ENCODE measurements at places on chromosomes 3 and 15.

DNA sequence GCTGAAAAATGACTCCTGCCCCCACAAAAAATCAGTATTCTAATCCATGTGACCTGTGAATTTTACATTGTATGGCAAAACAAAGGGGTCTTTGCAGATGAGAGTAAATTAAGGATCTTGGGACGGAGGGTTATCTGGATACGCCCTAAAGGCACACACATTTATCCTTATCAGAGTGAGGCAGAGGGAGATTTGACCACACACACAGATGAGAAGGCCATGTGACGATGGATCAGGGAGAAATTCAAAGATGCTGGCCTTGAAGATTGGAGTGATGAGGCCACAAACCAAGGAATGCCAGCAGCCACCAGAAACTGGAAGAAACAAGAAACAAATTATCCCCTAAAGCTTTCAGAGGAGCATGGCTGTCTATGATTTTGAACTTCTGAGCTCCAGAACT lies 288.5 kb downstream of the XXYLT1 start:
- no peaks in the 10 kb centered on the region for H3K36me3 ChIP-seq
- no peak for DNase-seq
- no peaks in the 10 kb centered on the region for H3K27me3 ChIP-seq
- no peak overlapping the region for H3K27ac ChIP-seq
- H3K4me3 ChIP-seq, result no peak overlapping the region

- H3K4me1 ChIP-seq, result peaks cover 14% of the 10 kb centered on the region
- H3K27ac ChIP-seq, result no peak overlapping the region
- H3K36me3 ChIP-seq, result peaks cover 71% of the 10 kb centered on the region
- no peak overlapping the region for H3K4me3 ChIP-seq
- H3K27me3 ChIP-seq, result no peaks in the 10 kb centered on the region
- no peak for DNase-seq
Measured at GRCh38 chr3:190618330-190619030, 104.6 kb downstream of the IL1RAP start.

DNA sequence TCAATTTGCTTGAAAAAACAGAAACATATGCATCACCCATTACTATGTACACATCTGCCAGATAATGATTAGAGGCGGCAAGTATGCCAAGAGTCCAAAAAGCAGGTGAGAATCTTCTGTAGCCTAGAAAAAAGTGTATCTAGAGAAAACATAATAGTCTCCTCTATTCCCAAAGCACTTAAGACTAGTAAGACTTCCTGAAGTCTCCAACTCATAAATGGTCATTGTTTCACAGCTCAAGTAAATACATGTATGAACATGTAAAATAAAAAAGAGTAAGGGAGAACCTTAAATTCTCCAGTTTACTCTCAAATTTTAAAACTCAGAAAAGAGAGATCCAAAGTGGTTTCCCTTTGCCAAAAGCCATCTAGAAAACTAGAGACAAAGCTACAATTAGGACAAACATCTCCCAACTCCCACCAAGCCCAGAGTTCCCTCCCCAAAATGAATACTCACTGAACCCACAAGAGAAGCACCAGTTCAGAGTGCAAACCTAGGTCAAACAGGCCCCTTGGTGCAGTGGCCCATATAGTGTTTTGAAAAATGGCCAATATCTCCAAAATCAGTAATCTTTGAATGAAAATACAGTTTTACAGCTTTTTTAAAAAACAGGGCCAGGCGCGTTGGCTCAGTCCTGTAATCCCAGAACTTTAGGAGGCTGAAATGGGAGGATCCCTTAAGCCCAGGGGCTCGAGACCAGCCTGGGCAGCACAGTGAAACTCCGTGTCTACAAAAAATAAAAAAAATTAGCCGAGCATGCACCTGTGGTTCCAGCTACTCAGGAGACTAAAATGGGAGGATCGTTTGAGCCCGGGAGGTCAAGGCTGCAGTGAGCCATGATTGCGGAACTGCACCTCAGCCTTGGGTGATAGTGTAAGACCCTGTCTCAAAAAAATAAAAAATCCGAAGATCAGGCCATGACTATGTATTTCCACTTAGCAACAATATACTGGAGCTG lies 11.0 kb upstream of the MAP4 start:
- DNase-seq, result no peak
- peaks cover 5% of the 10 kb centered on the region for H3K36me3 ChIP-seq
- H3K27me3 ChIP-seq, result no peaks in the 10 kb centered on the region

- H3K4me3 ChIP-seq, result no peak overlapping the region
- H3K27me3 ChIP-seq, result no peaks in the 10 kb centered on the region
- no peaks in the 10 kb centered on the region for H3K36me3 ChIP-seq
Measured at GRCh38 chr3:47266709-47267489, 15.7 kb downstream of the KIF9 start.

GRCh38 chr15:82177291-82178010 lies 85.1 kb downstream of the EFL1 start:
- H3K4me1 ChIP-seq, result peaks cover 16% of the 10 kb centered on the region
- DNase-seq, result no peak
- H3K4me3 ChIP-seq, result no peak overlapping the region
- no peaks in the 10 kb centered on the region for H3K27me3 ChIP-seq

- peaks cover 99% of the 10 kb centered on the region for H3K36me3 ChIP-seq
- no peak overlapping the region for H3K4me3 ChIP-seq
- DNase-seq, result no peak
- no peak overlapping the region for H3K27ac ChIP-seq
- H3K4me1 ChIP-seq, result peaks cover 14% of the 10 kb centered on the region
- H3K27me3 ChIP-seq, result no peaks in the 10 kb centered on the region
Measured at GRCh38 chr15:59203657-59204056, 3.0 kb upstream of the LDHAL6B start.

GRCh38 chr15:70431854-70432253 lies 331.5 kb downstream of the UACA start:
- no peak overlapping the region for H3K4me3 ChIP-seq
- peaks cover 28% of the 10 kb centered on the region for H3K4me1 ChIP-seq
- no peak overlapping the region for H3K27ac ChIP-seq
- H3K27me3 ChIP-seq, result no peaks in the 10 kb centered on the region

DNA sequence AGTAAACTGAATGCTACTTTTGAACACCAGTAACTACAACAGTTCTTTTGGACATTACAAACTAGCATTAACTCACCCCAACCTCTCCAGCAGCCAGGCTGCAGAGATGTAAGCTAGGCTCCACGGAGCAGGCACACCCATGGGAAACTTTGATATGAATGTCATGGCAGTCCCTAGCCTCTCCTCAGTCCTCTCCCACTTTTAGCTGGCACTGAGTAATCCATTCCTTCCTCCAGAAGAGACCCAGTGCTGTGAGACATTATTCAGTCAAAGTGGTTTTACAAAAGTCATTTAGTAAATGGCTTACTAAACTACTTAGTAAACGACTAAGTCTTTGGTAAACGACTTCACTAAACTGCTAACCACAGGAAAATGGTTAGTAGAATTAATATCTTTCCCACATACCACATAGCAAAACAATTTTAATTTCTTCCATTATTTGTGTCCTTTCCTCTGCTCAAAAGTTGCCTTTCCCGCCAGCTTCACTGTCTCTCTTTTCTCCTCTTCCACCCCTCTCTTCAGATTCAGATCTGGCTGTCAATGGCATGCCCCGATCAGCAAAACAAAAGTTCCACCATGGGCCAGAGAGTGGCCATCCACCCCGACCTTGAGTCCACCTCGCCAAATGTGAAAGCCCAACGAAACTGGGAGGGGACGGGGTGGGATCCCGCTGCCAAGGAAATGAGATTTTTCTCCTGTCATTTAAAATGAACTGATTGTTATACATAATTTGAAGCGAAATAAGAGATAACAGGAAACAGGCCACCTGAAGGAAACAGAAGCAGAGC lies 67.5 kb upstream of the TJP1 start:
- H3K36me3 ChIP-seq, result no peaks in the 10 kb centered on the region
- H3K27ac ChIP-seq, result no peak overlapping the region
- no peaks in the 10 kb centered on the region for H3K27me3 ChIP-seq

- no peaks in the 10 kb centered on the region for H3K27me3 ChIP-seq
- peak; percentile 76 for DNase-seq
- H3K36me3 ChIP-seq, result peaks cover 38% of the 10 kb centered on the region
- no peak overlapping the region for H3K27ac ChIP-seq
- H3K4me1 ChIP-seq, result peaks cover 15% of the 10 kb centered on the region
Measured at GRCh38 chr15:52139599-52140462, 27.3 kb upstream of the BCL2L10 start.

DNA sequence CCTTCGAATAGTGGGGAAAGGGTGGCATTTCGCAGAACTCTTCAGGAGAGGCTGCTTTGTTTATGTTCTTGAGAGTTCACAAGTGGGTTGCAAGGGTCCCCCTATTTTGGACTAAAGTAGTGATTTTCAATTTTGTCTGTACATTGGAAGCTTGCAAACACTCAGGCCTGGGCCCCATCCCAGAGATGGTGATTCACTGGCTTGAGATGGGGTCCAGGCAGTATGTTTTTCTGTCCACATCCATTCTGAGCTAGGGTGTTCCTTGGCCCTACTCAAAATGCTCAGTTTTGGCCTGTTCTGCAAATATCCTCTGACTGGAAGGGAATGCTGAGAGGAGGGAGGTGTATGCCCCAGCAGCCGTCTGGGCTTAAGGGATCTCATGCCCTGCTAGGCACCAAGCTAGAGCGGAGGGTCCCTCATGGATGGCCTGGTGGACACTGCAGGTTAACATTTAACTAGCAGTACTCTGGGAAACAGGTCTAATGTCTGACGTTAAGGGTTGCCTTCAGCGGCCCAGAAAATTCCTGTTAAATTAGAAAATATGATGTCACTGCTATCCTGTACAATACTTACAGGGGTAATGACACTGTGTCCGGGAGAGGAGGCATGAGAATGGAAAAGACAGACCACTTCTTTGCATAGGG lies 181.4 kb downstream of the OPA1 start:
- no peaks in the 10 kb centered on the region for H3K27me3 ChIP-seq
- H3K36me3 ChIP-seq, result no peaks in the 10 kb centered on the region
- no peaks in the 10 kb centered on the region for H3K4me1 ChIP-seq
- H3K4me3 ChIP-seq, result no peak overlapping the region
- no peak for DNase-seq

DNA sequence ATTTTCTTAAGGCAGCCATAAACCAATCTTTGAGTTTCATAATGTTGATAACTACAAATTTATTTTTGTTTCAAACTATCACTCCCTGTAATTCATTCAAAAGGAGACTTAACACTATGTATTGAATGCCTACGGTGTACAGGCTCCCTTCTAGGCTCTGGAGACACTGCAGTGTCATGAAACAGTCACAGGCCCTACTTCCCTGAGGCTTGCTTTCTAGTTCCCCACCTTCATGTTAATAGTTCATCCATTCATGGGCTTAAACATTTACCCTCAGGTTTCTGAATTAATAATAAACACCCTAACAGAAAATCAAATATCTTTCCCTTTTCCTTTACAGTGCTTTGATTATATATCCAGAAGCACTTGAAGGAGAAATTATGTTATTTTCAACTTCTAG lies 168.7 kb downstream of the CHL1 start:
- no peak overlapping the region for H3K4me3 ChIP-seq
- no peaks in the 10 kb centered on the region for H3K36me3 ChIP-seq
- H3K27me3 ChIP-seq, result no peaks in the 10 kb centered on the region
- H3K27ac ChIP-seq, result no peak overlapping the region

- no peak overlapping the region for H3K27ac ChIP-seq
- no peak for DNase-seq
- H3K27me3 ChIP-seq, result no peaks in the 10 kb centered on the region
- no peaks in the 10 kb centered on the region for H3K4me1 ChIP-seq
- no peak overlapping the region for H3K4me3 ChIP-seq
Measured at GRCh38 chr3:158127250-158128219, 17.6 kb downstream of the RSRC1 start.

- no peak overlapping the region for H3K27ac ChIP-seq
- DNase-seq, result no peak
- no peak overlapping the region for H3K4me3 ChIP-seq
- no peaks in the 10 kb centered on the region for H3K4me1 ChIP-seq
Measured at GRCh38 chr3:10234526-10235230, 13.6 kb upstream of the TATDN2 start.

GRCh38 chr15:52424856-52425431 lies 103.7 kb downstream of the MYO5A start:
- no peak overlapping the region for H3K27ac ChIP-seq
- H3K4me3 ChIP-seq, result no peak overlapping the region
- H3K4me1 ChIP-seq, result peaks cover 6% of the 10 kb centered on the region

GRCh38 chr3:4850211-4850927 lies 128.9 kb upstream of the BHLHE40 start:
- no peaks in the 10 kb centered on the region for H3K27me3 ChIP-seq
- no peak for DNase-seq
- H3K4me1 ChIP-seq, result no peaks in the 10 kb centered on the region
- no peak overlapping the region for H3K27ac ChIP-seq

DNA sequence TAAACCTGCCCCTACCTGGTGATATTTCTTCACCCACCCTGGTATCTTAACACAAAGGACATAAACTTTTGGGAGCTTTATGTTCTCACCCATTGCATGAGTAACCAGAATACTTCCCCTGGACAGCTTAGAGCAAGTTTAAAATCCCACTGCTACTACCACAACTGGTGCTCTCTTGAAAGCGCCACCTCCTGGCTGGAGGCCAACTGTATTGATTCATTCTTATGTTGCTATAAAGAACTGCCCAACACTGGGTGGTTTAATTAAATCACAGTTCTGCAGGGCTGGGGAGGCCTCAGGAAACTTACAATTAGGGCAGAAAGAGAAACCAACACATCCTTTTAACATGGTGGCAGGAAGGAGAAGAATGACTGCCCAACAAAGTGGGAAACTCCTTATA lies 592.4 kb downstream of the EPHA3 start:
- H3K4me3 ChIP-seq, result no peak overlapping the region
- no peaks in the 10 kb centered on the region for H3K4me1 ChIP-seq
- DNase-seq, result no peak
- H3K27me3 ChIP-seq, result no peaks in the 10 kb centered on the region
- no peaks in the 10 kb centered on the region for H3K36me3 ChIP-seq
- H3K27ac ChIP-seq, result no peak overlapping the region

DNA sequence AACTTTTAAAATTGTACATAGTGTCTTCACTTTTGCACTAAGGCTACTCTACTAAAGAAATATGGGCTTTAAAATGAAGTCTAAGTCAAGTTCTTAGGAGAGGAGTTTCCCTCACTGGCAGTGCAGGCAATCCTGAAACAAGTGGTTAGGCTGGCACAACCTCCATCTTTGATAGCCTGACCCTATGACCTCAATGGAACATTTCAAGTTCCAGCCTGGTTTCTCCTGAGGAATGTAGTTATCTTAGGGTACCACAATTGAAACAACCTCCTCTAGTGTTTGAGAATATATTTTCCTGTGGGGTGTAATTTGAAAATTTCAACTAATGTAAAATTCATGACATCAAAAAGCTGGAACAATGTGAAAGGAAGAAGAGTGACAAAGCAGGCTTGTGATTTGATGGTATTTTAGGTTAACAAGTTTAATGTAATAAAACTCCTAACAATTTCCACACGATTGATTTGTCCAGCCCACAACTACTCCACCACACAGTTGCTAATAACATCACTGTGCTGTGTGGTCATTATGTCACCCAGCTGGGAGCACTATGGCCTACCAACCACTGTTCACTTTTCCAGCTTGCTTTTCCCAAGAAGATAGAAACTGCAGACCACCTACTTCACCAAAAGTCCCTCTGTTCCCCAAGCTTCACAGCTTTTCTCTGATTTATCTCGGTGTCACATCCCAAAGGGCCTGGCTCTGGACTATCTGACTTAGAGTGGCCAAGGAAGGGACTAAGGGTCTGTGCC lies 1.8 kb downstream of the WWTR1 start:
- H3K36me3 ChIP-seq, result peaks cover 45% of the 10 kb centered on the region
- DNase-seq, result no peak
- peak overlapping the region; percentile 87 for H3K27ac ChIP-seq
- no peaks in the 10 kb centered on the region for H3K27me3 ChIP-seq

- DNase-seq, result no peak
- no peak overlapping the region for H3K27ac ChIP-seq
- no peaks in the 10 kb centered on the region for H3K36me3 ChIP-seq
Measured at GRCh38 chr3:50493086-50493485, 10.3 kb downstream of the CACNA2D2 start.

- H3K36me3 ChIP-seq, result no peaks in the 10 kb centered on the region
- H3K27me3 ChIP-seq, result no peaks in the 10 kb centered on the region
- no peak overlapping the region for H3K4me3 ChIP-seq
- H3K4me1 ChIP-seq, result peaks cover 18% of the 10 kb centered on the region
- DNase-seq, result peak; percentile 81
Measured at GRCh38 chr3:58471025-58471887, 20.6 kb upstream of the KCTD6 start.

Measured in RWPE2 (cell line).